Stimulated activated CD4-positive, alpha-beta T cell treated with anti-CD3 and anti-CD28 coated beads, Interleukin-12 subunit alpha, Interleukin-12 subunit beta, amount 100 ng/mL, for 4 hours (primary cell): ENCODE measurements at places on chromosomes 13 and 19.

DNA sequence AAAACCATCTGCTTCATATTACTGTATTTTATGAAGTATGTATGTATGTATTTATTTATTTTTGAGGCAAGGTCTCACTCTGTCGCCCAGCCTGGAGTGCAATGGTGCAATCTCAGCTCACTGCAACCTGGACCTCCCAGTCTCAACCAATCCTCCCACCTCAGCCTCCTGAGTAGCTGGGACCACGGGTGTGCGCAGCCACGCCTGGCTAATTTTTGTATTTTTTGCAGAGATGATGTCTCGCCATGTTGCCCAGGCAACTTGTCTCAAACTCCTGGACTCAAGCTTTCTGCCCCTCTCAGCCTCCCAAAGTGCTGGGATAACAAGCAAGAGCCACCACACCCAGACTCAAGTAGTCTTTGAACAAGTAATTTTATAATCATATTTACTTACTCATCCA lies 5.5 kb downstream of the KATNAL1 start:
- DNase-seq, result no peak

- DNase-seq, result no peak
Observed at GRCh38 chr19:6822311-6822670, 49.8 kb downstream of the VAV1 start.

DNA sequence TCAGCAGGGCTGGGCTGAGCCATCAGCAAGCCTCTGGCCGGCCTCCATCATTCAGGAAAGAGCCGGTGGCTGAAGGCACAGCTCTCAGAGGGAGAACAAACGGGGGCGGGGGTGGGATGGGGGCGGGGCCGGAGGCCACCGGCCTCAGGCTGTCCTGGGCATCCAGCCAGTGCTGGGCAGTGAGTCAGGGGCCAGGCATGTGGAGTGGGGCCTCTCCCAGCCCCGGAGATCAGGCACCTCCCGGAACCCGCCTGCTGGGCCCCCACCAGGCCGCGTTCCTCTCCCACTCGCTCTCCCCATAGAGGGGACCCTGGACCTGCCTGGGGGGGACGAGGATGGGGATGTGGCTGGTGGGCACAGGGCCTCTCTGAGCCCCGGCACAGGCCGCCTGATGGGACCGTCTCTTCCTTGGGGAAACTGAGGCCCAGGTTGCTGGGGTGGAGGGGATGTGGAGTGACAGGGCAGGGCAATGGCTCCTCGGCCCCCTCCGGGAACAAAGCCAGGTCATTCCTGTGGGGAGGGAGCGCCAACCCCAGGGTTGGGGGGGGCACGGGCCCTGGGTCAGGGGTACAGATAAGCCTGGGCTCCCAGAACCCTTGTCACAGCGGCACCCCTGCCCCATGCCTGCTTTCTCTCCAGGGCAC lies 12.9 kb downstream of the SPC24 start:
- no peak for DNase-seq

GRCh38 chr19:17229890-17230289 lies 3.9 kb downstream of the OCEL1 start:
- DNase-seq, result no peak

- DNase-seq, result no peak
Observed at GRCh38 chr13:33072282-33072681, 56.1 kb downstream of the KL start.

DNA sequence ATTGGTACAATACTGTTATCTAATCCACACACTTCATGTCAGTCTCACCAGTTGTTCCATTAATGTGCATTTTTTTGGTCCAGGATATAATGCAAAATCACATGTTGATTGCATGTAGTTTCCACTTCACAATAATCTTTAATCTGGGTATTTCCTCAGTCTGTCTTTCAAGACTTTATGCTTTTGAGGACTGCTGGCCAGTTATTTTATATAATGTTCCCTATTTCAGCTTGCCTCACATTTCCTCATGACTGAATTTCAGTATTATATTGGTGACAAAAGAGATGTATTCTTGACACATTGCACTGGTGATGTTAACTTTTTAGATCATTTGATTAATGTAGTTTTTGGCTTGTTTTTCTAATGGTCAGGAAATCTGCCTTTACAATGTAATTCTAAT lies 368.3 kb downstream of the IRS2 start:
- no peak for DNase-seq

GRCh38 chr13:94481941-94482340 lies 2.5 kb upstream of the DCT start:
- no peak for DNase-seq
